GM12865 (cell line): ENCODE measurements at places on chromosomes 5 and 9.
A peak's percentile ranks its signal among the peaks of the same experiment; 100 is the strongest.

GRCh38 chr5:14241141-14241540 lies 98.0 kb downstream of the TRIO start:
- no peak for DNase-seq

- no peak for DNase-seq
These were observed 65.7 kb upstream of the EQTN start for GRCh38 chr9:27362447-27363210.

DNA sequence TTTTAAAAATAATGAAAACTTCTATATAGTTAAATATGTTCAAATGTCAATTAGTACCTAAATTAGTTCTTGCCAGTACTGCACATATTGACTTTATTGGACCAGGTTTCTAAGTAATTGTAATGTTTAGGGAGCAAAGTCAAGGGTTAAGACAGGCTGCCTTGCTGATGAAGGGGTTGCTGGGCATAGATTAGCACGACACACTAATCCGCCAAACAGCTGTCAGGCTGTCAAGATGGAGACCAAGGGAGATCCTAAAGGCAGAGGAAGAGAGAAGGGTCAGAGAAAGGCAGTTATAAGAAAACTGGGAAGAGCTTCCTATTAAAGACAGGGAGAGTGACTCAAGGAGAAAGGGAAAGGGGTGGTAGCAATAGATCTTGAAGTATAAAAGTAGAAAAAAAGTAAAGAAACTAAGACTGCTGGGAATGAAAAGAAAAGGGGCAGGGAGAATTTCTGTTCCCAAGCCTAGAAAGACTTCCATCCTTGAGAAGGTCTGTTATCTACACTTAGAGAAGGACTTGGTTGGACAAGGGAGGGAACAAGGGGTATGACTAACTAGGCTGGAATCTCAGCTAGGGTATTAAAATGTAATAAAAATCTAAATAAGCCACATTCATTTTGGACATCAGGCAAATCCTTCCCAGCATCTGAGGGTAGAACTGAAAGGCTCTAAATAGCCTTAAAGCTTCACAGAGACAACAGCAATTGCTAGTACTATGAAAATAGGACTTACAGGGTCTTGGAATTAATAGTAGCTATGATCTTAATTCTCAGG lies 188.7 kb downstream of the FBXL17 start:
- no peak for DNase-seq

DNA sequence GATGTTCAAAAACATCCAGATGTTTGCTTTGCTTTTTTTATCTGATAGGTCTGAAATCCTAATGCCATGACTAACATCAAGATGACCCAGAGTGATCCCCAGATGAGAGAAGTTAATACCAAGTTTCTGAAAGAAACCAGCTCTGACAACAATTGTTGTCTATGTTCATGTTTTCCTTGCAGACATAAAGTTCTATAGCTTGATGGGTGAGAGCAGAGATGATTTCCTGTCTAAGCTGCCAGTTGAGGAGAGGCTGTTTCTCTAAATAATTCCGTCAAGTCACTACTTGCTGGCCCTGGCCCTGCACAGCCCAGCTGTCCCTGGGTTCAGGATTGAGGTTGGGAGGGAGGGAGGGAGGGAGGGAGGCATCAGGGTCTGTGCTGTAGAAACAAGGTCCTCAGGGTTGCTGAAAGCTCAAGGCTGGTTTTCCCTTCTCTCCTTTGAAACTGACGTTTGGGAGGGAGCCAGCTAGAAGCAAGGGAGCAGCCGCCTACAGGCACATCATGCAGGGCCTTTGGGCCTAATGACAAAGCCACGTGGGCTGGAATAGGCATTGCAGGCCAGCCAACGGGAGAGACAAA lies 3.9 kb downstream of the SPARC start:
- DNase-seq: no peak

DNA sequence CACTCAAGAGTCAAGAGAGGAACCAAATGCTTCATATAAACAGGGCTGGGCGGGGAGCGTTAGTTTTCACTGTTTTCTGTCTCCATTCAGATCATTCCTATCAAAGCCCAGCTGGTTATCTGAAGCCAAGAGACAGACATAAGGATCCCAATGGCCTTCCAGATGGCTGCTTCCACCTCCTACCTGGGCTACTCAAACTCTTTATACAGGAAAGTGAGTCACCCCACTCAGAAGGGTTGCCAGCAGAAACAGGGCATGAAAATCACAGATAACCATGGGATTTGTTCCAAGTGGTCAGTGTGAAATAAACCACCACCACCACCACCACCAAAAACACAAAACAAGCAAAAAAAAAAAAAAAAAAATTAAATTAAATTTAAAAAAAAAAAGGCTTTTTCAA lies 5.5 kb downstream of the PRSS3 start:
- no peak for DNase-seq

DNA sequence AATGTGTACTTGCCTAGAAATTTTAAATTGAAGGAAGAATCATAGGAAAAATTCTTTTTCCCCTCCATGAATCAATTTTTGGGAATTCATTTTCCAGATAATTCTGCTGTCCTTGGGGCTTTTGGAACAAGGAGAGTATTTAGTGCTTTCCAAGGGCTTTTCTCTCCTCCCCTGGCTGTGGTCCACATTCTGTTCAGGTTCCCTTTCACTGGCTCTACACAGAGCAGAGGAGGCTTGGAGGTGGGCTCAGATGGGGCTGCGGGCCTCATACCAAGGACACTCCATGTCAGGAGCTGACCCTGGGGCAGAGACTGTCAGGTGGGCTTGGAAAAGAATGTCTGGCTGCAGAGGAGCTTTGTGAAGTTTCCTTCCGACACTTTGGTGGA lies 128.1 kb downstream of the GADD45G start:
- no peak for DNase-seq

DNA sequence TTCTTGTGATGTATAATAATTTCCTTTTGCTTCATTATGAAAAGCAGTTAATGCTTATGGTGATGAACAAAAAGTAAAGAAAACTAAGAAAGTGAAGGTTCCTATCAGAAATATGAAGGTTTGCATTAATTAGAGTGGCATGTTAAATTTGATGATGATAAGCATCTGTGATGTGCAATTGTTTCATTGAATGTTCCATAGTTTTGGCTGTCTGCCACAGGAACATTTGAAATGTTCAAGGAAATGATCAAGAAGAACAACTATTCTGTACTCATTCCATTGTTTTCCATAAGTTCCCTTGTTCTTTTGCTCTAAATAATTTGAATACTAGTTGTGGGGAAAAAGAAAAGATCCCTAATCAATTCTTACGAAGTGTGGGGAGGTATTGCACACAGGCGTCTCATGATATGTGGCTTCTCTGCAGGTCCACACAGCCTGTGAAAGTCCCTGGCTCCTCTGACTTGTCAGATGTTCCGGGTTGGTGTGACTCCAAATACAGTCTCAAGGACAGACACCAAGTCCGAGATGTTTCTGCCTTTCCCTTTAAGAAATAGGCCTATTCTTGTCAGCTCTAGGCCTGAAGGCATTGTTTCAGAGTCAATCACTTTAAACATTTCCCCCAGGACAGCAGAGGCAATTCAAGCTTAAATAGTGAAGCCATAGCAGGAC lies 152.6 kb upstream of the MAST4 start:
- DNase-seq: no peak

GRCh38 chr5:2901511-2901910 lies 150.0 kb upstream of the IRX2 start:
- no peak for DNase-seq

- no peak for DNase-seq
These were observed 239.3 kb downstream of the CETN3 start for GRCh38 chr5:90170261-90170660.

- DNase-seq: no peak
These were observed 2.0 kb downstream of the SEMA6A start for GRCh38 chr5:116572350-116573278.

- no peak for DNase-seq
These were observed 129.6 kb upstream of the PPP1R26 start for GRCh38 chr9:135350003-135350315.

DNA sequence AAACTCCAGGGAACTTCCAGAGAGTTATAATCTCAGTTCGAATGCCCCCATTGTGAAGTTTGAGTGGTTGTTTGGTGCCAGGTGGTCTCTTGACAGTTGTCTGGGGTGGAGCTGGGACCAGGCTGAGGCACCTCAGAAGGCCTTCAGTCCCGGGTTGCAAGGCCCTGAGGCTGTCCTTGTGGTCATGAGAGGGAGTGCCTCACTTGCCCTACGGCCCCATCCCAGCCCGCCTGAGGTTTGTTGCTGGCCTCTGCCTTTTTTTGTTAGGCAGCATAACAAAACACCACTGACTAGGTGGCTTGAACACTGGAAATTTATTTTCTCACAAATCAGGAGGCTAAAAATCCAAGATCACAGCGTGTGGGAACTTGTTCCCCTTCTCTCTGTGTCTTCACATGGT lies 73.0 kb upstream of the PAPPA start:
- no peak for DNase-seq

- DNase-seq: no peak
These were observed 8.4 kb downstream of the SMARCA2 start for GRCh38 chr9:2023532-2023931.

- peak; percentile 1 for DNase-seq
These were observed 642.3 kb downstream of the DMRTA1 start for GRCh38 chr9:23088932-23089364.

DNA sequence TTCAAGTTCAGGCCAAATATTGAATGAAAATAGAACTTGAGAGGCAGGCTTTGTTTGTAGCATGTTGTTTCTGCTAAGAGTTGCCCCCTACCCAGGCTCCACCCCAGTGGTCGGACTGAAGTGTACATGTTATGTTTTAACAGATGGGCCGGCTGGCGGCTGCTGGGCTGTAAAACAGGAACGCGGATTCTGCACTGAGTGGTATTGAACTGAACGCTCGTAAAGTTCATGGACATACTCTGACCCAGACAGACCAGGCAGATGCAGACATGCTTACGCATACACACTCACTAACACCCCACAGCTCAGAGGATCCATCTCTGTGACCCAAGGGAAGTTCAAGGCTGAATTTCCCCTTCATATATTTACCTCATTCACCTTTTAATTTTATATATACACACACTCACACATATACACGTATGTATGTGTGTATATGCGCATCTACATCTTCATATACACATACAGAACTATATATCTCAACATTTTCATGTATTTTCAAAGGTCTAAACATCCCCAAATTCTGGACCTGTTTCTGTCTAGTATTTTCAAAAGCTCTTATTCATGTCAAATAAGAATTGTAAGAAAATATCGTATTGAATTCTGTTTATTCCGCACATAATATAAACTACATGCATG lies 1.4 kb downstream of the MARCHF3 start:
- no peak for DNase-seq

GRCh38 chr9:123400926-123401503 lies 45.0 kb downstream of the CRB2 start:
- no peak for DNase-seq

DNA sequence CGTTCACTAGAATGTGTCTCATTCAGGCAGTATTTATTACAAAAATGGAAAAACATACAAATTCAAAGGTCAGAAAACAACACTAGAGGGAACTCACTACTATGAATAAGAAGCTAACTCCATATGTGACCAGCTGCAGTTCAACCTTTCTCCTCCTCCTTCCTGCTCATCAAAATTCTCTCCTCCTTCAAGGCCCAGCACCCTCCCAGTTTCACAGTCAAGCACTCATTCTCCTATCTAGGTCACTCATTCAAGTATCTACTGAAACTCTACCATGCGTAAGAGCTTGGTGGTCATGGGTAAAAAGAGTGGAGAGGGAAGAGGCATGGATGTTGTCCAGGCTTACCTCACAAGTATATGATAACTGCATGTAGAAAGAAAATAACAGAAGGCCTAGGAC lies 27.7 kb downstream of the ECPAS start:
- DNase-seq: peak; percentile 24

DNA sequence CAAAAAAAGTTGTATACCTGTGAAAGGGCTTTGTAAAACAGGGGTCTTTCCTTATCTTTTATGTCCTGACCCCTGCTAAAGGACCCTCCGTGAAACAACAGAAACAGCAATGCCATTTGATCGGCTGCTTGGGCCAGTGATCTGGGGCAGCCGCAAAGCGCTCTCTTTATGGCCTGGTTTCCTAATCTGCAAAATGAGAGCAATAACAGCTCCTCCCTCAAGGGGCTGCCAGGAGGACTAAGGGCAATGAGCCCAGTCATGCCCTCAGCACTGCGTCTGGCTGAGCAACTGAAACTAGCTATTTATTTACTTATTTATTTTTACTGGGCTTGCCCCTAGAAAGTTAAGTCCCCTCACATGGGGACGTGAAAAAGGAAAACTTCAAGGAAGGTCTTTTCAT lies 18.3 kb downstream of the CMBL start:
- no peak for DNase-seq

GRCh38 chr9:120267929-120268328 lies 312.0 kb downstream of the CDK5RAP2 start:
- DNase-seq: no peak

- no peak for DNase-seq
These were observed 84.2 kb upstream of the ADRA1B start for GRCh38 chr5:159832073-159832472.

- DNase-seq: no peak
These were observed 284.7 kb downstream of the GABRB2 start for GRCh38 chr5:161261668-161262323.

GRCh38 chr9:72912476-72913381 lies 40.1 kb downstream of the ALDH1A1 start:
- DNase-seq: no peak

DNA sequence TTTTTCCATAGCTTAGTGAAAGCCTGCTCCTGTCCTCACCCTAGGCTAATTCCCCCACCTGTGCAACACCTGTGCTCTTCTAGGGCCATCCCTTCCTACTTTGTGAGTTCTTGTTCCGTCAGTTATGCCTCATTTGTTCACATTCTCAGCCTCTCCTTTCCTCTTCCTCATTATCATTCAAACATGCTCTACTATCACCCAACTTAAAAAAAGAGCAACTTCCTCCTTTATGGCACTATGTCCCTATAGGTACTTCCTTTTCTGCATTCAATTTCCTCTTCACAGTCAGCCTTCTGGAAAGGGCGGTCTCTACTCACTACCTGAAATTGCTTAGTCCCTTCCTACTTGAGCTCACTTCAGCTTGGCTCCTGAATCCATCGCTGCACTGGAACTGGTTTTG lies 111.8 kb upstream of the LHFPL2 start:
- DNase-seq: peak; percentile 25

DNA sequence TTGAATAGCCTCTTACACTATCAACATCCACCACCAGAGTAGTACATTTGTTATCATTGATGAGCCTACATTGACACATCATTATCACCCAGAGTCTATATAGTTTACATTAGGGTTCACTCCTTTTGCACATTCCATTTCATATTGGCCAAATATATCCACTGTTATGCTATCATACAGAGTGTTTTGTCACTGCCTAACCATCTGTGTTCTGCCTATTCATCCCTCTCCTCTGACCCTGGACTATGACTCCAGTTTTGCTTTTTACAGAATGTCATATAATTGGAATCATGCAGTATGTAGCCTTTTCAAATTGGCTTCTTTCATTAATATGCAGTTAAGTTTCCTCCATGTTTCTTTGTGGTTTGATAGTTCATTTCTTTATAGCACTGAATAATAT lies 904.7 kb downstream of the TLE1 start:
- no peak for DNase-seq

DNA sequence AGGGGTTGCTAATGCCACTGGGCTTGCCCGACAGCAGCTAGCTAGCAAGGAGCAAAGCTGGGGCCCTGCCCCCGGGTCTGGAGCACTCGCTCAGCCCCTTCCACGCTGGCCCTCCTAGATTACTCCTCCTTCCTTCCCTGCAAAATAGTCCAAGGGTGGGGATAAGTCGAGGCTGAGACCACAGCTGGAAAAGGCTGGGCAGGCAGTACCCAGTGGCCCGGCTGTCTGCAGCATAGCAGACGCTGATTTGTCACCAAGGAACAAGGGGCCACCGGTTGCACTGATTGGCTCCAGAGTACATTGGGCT lies 73.9 kb downstream of the ADAMTS2 start:
- no peak for DNase-seq

- no peak for DNase-seq
These were observed 6.3 kb downstream of the GPX3 start for GRCh38 chr5:151026679-151027078.

GRCh38 chr5:77266291-77266690 lies 55.8 kb downstream of the PDE8B start:
- no peak for DNase-seq
